Right ventricle myocardium inferior (tissue), 1 donor: ENCODE measurements at places on chromosomes 6 and 20. TPM values are rescaled to one million over a fixed set of nuclear protein-coding genes. Genes with fewer than 3 reads are reported as not detected.
A peak's percentile ranks its signal among the peaks of the same experiment; 100 is the strongest.

DNA sequence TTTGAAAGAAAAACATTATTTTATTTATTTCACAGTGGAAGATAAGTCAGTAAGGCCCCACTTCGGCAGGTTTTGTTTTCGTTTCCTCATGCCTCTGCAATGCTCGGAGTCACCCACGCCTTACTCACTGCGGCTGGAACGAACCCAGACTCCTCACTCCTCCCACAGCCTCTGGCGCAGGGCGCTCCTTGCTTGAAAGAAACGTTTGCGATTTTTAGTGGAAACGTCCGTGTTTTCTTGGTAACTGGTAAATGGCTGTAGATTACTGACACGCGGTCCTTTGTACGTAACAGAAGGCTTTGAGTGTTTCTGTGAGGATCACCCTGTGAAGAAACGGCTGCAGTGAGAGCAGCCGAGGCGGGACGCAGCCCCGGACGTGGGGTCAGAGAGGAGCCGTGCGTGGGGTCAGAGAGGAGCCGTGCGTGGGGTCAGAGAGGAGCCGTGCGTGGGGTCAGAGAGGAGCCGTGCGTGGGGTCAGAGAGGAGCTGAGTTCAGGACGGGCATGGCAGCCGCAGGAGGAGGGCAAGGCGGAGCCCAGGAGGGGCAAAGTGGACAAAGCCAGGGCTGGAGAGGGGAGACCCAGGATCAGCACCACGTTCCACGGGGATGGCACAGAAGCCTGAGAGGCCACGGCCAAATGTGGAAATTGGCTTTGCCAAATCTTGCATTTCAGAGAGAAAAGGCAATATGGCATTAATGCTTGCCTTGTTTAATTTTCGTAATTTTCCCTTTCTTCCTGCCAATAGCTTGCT, 198.6 kb upstream of the THBS2 start:
- peak; percentile 83 for DNase-seq

- no peak for DNase-seq
Observed at GRCh38 chr6:37776566-37776965, 43.0 kb upstream of the ZFAND3 start.

DNA sequence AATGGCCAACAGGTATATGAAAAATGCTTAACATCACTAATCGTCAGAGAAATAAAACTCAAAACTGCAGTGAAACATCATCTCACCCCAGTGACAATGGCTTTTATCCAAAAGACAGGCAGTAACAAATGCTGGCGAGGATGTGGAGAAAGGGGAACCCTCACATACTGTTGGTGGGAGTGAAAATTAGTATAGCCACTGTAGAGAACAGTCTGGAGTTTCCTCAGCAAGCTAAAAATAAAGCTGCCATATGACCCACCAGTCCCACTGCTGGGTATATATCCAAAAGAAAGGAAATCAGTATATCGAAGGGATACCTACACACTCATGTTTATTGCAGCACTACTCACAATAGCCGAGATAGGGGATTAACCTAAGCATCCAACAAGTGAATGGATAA, 23.4 kb upstream of the INSM1 start:
- no peak for DNase-seq

GRCh38 chr6:37565267-37566110, 65.8 kb upstream of the CCDC167 start:
- no peak for DNase-seq

GRCh38 chr6:146602526-146602925, 3.8 kb downstream of the ADGB start:
- no peak for DNase-seq

DNA sequence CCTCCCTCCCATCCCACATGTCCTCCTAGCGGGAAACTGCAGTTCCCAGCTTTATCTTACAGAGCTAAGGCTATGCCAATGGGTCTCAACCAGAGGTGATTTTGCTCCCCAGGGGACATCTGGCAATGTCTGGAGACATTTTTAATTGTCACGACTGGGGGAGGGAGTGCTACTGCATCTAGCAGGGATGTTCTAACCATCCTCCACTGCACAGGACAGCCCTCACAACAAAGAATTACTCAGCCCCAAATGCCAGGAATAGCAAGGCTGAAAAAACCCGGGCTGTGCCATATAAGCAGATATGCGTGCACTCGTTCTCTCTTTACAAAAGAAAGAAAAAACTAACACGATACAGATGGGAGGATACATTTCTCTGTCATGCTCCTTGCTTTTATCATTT, 8.5 kb downstream of the MRPS18A start:
- no peak for DNase-seq

- no peak for DNase-seq
Observed at GRCh38 chr6:150301846-150302519, 66.8 kb upstream of the IYD start.

The TOX2 gene
- total RNA-seq, result 1.1 TPM

The CARMIL1 gene
- total RNA-seq, result 5.4 TPM

The CRISP3 gene
- total RNA-seq, result not detected

The ETV7 gene
- 0.38 TPM for total RNA-seq
